Activated CD4-positive, alpha-beta T cell treated with anti-CD3 and anti-CD28 coated beads for 36 hours (primary cell): ENCODE measurements at places on chromosomes 1 and 21.

GRCh38 chr1:234270093-234270492, 103.2 kb upstream of the COA6 start:
- peak; percentile 21 for DNase-seq

GRCh38 chr1:233993651-233994050, 89.2 kb downstream of the SLC35F3 start:
- DNase-seq = peak; percentile 50

DNA sequence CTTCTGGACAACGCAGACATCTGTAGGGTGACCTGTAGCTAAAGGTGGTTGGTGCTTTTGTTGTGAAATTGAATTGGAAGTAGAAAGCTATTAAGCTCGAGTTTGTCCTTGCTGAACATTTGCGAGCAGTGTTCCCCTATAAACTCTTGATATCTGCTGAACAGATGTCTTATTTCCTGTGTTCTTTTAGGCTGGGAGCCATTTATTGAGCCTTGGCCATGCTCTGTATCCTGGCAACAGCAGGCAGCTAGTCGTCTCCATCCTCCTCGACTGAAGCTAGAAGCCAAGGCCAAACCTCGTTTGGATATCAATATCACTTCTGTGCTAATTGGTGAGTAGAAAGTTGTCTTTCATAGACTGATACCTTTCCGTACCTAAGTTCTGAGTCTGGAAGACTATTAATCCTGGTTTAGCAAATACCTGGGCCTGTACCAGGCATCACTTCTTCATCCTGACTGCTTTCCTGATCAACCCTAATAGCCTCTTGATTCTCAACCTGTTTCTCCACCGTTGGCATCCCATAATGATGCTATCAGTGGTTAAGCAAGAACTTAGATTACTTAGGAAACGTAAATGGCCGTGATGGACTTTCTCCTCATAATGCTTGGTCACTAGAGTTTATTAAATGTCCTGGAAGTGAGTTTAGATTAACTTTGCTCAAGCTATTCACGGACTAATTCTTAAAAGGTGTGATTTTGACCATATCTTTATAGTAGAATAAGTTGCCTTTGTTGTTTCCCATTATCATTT, 103.4 kb downstream of the VPS13D start:
- no peak for DNase-seq

DNA sequence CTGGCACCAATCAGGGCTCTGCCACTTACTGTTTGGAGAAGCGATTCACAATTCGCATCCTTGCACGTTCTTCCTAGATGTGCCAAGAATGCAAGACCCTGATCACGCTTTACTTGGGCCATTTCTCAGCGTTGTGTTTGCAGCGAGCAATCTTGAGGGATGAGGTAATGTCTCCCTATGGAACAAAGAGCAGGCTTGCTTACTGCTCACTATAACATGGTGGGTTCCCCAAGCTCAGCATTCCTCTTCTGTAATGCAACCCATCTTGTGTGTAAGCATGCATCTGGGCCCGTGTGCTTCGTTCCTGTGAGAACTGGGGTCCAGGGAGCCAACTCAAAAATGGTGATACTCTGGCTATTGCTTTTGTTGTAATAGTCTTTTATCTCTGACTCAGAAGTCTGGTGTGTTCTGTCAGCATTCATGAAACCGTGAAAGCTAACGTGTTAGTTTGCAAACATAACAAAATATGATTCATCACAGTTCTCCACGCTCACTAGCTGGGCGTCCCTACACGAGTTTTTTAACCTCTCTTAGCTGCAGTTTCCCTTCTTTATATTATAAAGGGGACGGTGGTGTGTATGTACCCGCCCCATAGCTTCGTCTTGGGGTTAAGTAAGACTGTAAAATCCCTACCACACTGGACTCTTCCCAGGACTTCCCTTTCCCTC, 33.3 kb downstream of the DNTTIP2 start:
- DNase-seq = peak; percentile 62

GRCh38 chr1:79760531-79760930, 754.0 kb upstream of the ADGRL4 start:
- no peak for DNase-seq

- DNase-seq = no peak
Observed at GRCh38 chr1:203033917-203034316, 7.6 kb downstream of the PPFIA4 start.

DNA sequence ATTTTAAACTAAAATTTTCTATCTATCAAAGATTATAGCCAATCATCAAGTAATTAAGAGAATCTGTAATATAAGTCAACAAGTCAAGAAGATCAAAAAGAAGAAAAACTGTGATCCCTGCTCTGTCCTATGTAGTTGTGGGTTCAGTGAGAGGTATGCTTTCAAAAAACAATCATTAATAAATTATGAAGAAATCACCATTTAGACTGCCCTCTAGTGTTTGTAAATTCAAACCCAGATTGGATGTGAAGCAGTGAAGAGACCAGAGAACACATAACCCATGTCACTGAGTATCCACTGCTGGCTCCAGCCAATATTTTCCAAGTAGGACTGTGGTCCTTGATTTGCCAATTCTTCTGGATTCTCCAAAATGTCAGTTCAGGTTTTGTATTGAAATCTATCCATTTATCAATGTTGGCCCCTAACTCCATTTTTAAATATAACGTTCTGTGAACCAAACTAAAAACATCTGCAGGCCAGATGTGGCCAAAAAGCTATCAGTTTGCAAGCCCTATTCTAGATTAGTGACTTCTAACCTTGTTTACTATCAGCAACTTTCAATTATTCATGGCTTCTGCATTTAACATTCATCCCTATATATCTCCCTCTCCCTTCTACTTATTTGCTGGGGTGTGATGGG, 467.5 kb upstream of the CXADR start:
- DNase-seq = no peak

GRCh38 chr1:16349847-16350406, 2.4 kb downstream of the FBXO42 start:
- DNase-seq = no peak

- no peak for DNase-seq
Observed at GRCh38 chr1:200834383-200834782, 38.4 kb upstream of the GPR25 start.

- no peak for DNase-seq
Observed at GRCh38 chr1:113073479-113073950, 517 bp downstream of the LRIG2 start.

DNA sequence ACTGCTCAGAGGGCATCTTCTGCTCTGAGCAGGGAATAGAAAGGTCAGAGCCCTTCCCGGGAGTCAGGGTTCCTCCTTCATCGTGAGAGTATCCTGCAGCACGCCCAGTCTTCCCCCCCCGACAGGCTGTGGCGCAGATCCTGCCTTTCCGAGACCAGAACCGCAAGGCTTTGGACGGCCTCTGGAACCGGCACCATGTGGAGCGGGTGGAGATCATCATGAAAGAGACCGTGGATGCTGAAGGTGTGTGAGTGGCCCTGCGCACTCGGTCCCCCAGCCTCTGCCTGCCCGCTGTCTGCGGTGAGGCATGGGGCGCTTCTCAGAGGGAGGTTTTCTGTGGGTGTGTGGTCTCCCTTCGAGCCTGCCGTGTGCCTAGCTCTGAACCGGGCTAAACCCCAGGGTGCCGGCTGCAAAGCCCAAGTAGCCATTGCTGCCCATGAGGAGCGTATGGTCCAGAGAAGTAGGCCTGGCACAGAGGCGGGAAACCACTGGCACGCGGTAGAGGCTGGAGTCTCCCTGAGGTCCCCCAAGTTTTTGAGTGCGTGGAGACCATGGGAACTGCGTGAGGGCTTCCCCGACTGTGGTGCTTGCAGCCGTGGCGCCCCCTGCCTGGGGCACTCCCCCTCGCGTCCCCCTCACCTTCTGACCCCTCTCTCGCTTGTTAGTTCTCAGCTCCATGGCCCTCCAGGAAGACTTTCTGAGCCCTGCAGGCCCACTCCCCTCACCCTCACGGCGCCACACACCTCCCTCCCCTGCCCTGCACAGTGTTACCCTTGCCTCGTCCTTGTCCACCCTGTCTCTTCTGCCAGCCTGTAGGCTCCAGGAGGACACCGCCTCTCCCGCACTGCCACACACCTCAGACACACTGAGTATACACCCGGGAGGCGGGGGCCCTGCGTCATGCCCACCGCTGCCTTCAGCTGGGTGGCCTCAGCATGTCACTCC, 12.5 kb downstream of the H6PD start:
- DNase-seq = no peak

DNA sequence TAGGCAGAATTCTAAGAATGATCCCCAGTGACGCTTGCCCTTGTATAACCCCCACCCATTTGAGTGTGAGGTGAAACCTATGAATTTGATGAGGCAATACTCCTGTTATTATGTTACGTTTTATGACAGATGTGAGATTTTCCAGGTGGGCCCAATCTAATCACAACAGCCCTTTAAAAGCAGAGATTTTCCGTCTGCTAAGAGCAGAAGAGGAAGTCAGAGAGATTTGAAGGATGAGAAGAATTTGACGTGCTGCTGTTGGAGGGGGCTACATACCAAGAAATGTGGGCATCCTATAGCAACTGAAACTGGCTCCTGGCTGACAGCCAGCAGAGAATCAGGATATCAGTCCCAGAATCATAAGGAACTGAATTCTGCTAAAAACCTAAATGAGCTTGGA, 2.4 kb upstream of the SLC19A2 start:
- no peak for DNase-seq

- DNase-seq = peak; percentile 32
Observed at GRCh38 chr1:111274653-111275052, 16.0 kb upstream of the CHIA start.

- no peak for DNase-seq
Observed at GRCh38 chr1:51270751-51271150, 34.7 kb downstream of the RNF11 start.

GRCh38 chr1:114152508-114153260, 985 bp downstream of the SYT6 start:
- DNase-seq = peak; percentile 42

GRCh38 chr1:109185990-109186732, 27.6 kb upstream of the SARS1 start:
- no peak for DNase-seq

- DNase-seq = no peak
Observed at GRCh38 chr1:22806584-22806983, 95.9 kb downstream of the EPHB2 start.

DNA sequence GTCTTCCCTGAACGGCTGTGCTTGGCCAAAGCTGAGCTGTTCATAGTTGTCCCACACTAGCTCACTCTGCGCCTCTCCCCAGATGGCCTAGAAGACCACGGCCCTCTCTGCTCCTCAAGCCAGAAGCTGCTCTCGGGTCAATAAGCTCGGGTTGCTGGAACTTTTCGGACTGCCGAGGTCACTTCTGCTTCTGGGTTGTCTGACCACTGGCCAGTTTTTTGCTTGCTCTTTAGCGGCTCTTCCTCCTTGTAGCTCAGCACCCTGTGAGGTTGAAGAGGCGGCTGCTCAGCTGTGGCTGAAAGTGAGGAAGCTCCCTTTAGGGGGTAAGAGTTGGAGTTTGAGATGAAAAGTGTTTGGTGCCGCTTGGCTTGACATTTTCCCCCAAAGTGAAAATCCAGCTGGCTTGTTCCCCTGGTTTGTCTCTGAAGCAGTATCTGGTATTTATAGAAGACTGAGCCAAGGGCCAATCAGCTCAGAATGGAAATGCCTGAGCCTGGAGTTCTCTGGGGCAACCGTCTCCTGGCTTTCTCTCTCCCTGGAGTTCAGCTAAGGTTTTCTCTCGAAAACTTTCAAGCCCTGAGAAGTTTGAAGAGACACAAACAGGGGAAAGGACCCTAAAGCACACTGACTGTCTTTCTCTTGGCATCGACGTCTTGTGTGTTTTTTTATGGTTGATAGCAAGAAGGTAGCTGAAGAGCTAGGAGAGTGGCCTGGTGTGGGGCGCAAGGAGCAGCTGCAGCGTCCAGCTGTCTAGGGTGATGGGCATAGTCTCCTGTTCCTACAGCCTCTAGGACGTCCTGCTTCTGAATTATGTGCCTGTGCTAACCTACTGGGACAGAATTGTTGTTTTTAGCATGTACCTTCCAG, 72.0 kb downstream of the SYT6 start:
- DNase-seq = no peak

- DNase-seq = no peak
Observed at GRCh38 chr1:17097147-17097546, 22.1 kb downstream of the PADI2 start.

DNA sequence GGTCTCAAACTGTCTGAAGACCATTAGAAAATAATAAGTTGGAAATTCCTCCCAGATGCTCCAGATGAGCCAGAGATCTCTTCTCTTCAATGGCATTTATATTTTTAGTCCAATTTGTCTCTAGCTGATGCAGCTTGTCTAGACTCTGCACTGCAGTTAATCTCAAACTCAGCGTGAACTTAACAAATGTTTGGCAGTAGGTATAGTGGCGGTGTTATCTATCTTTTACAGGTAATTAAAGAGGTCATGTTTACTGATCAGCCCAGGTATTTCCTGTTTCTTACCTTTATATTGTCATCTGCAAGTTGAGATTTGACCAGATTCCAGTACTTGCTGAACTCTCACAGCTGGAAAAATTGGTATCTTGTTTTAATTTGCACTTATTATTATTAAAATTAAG, 1024.5 kb upstream of the ADGRL2 start:
- no peak for DNase-seq

GRCh38 chr1:214425716-214426425, 125.5 kb downstream of the PTPN14 start:
- DNase-seq = no peak

DNA sequence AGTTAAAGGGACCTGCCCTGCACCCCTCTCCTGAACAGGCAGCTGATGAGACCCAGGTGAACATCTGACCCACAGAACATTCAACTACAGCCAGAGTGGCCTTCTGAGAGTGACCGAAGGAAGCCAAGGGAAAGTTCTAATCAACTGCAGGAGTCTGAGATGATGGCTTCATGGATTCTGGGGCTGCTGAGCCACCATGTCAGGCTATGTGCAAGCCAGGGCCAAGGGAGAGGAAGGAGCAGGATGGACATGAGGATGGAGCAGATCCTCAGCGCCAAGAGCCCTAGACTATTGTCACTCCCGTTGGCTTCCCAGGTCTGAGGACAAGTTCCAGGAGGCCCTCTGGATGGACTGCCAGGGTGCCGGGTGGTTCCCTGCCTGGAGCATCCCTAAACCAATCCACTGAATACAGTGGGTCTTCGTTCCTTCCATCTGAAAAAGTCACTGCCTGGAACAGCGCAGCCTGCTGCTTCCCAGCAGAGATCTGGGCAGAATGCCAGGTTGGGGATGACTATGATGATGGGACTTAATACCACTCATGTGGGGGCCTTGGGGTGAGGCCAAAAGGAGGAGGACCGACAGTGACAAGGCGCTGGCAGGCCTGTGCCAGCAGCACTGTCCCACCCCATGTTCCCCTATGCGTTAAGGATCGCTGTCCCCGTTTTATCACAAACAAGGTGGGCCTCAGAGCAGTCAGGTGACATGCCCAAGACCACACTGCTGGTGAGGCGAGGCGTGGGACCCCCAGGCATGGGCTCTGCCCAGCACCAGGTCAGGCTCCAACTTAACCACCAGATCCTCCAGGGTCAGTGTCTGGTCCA, 19.8 kb downstream of the SPOCD1 start:
- DNase-seq = peak; percentile 7

DNA sequence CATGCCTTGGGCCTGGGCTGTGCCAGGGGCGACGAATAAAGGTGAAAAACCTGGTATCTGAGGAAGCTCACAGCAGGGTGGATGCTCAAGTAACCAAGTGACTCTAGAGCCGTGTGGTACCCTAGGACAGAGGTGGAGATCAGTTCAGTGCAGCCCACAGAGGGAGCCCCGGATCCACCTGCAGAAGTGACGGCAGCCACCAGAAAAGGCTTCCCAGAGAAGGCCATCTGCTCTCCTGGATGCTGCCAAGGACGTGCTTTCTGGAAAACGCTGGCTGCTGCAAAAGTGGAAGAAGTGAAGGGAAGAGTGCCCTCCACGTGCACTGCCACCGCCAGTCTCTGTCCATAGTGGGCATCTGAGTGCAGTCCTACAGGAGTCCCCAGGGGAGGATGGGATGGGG, 27.7 kb downstream of the TMCO4 start:
- DNase-seq = no peak
